Thoracic aorta (tissue), 2 donors: ENCODE measurements at places on chromosomes 3 and 15. TPM values are rescaled to one million over a fixed set of nuclear protein-coding genes. Genes with fewer than 3 reads are reported as not detected.

DNA sequence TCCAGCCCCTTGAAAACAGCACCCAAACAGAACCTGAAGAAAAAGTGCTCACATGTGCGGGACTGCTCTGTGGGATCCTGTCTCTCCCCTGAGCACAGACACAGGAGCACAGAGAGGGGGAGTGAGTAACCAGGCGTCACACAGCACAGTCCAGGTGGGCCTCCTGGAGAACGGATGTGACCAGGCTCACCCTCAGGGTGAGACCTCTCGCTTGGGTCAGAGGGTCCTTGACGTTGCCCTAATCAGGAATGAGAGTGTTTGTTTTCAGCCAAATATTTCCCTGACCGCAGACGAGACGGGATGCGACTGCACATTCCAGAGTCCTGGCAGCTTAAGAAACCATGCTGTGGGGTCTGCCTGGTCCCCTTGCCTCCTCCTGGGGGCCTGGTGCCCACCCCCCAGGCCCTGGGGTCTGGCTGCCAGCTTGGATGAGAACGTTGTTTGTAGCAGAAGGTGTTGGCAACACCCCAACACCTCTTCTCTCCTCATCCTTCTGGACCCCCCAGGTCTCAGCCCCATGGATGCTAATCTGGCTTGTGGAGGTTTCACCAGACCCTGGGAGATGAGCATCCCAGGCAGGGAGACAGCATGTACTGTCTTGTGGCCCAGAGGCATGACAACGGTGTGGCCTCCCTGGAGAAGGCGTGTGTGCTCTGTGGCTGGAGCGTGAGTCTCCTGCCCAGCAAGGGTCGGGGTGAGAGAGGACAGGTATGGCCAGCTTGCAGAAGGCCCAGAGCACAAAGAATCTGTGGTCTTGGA is 42.1 kb upstream of the SLC6A6 start:
- no peak for DNase-seq
- no peaks in the 10 kb centered on the region for H3K36me3 ChIP-seq
- no peak overlapping the region for H3K4me3 ChIP-seq
- H3K27me3 ChIP-seq, result no peaks in the 10 kb centered on the region
- H3K4me1 ChIP-seq, result no peaks in the 10 kb centered on the region
- H3K27ac ChIP-seq, result no peak overlapping the region

The ITGB5 gene
- total RNA-seq, result 576 TPM

DNA sequence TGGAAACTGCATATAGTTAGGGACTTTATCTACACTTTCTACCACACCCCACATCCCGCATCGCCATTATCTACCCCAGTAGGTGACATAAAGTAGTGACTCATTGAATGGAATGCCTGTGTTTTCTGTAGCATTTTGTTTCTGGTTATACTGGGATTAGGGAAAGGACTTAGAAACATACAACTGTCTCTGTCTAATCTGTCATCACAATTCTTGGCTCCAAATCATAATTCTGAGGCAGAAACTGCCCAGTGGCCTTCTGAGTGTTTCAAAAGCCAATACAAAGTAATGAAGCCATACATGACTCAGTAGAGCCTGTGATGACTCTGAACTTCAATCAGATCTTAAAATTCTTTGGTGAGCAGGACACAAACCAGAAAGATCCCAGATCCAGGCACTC is 115.7 kb upstream of the CHRM5 start:
- H3K4me3 ChIP-seq, result no peak overlapping the region
- DNase-seq, result no peak
- H3K27ac ChIP-seq, result no peak overlapping the region

DNA sequence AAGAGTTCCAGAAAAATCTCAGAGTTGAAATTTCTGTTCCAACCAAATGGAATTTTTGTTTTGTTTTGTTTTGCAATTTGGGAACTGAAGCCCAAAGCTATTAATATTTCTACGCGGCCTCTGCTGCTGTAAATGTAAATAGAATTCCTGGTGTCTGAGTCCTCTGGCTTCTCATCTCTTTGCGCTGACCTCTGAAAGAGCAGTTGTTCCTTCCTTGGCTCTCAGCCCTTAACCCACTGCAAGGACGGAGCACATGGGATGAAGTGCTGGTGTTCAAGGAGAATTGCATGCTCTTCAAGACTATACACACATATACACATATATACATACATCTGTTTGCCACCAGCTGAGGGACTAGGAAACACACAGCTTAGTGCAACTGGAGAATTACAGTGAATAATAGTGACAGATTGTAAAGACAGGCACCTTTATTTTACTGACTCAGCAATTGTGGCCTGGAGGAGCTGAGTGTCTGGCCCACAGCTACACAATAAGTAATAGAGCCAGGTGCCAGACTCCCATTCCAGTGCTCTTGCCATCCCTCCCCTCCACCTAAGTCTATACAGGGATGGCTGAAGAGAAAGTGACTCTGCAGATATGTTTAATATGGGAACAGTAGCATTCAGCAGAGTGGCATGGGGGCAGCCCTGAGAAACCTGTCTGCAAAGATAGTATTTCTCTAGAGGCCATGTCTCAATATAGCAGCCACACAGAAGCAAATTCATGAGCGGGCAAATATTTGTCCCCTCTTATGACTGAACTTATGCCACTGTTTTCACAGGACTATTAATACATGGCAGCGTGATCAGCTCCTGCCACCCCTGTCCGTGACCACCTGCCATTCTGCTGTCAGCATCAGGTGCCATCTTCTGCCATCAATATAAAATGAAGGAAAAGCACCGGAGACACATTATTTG is 42.3 kb downstream of the NEK10 start:
- H3K27ac ChIP-seq, result no peak overlapping the region
- H3K36me3 ChIP-seq, result no peaks in the 10 kb centered on the region
- no peaks in the 10 kb centered on the region for H3K27me3 ChIP-seq
- no peak overlapping the region for H3K4me3 ChIP-seq
- DNase-seq, result no peak

The STRIT1 gene
- total RNA-seq, result not detected

- no peaks in the 10 kb centered on the region for H3K27me3 ChIP-seq
- no peak for DNase-seq
- peak overlapping the region; percentile 83 for H3K27ac ChIP-seq
- peaks cover 65% of the 10 kb centered on the region for H3K4me1 ChIP-seq
These were observed 41.0 kb downstream of the MBNL1 start for GRCh38 chr3:152309535-152310307.

DNA sequence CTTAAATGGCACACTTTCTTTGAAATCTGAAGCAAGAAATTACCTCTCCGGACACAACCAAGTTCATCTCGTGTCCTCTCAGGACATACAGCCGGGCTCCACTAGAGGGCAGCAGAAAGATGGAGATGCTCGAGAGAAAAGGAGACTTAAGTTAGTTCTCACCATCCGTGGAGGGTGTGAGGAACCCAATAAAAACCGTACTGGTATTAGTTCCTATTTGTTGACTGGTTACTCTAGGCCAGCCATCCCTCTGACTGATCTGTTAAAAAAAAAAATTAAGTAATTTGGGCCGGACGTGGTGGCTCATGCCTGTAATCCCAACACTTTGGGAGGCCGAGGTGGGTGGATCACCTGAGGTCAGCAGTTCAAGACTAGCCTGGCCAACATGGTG is 7.9 kb upstream of the CYP11A1 start:
- H3K27ac ChIP-seq, result no peak overlapping the region
- DNase-seq, result peak; percentile 44
- no peak overlapping the region for H3K4me3 ChIP-seq
- H3K4me1 ChIP-seq, result peaks cover 9% of the 10 kb centered on the region
- no peaks in the 10 kb centered on the region for H3K36me3 ChIP-seq

The DPPA2 gene
- total RNA-seq, result not detected

The SNTN gene
- total RNA-seq, result not detected

The PPM1L gene
- total RNA-seq, result 13.3 TPM

DNA sequence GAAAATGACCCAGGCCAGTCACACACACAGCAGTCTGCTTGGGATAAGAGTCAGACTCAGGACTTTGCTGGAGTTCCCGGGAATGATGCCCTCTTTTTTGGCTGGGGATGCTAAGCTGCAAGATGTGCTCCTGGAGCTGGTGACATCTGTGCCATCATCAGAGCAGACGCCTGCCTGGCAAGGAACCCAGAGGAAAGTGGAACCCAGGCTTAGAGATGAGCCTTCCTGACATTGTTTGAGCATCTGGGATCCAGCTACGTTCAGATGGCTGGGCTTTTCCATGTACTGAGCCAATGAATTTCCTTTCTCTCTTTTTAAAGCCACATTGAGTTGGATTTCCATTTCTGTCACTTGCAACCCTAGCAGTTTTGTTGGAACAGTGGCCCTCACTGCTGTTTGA is 53.3 kb downstream of the EBLN2 start:
- peaks cover 3% of the 10 kb centered on the region for H3K4me1 ChIP-seq
- no peak for DNase-seq
- H3K4me3 ChIP-seq, result no peak overlapping the region
- H3K36me3 ChIP-seq, result no peaks in the 10 kb centered on the region
- no peaks in the 10 kb centered on the region for H3K27me3 ChIP-seq

- peak overlapping the region; percentile 66 for H3K4me3 ChIP-seq
- H3K4me1 ChIP-seq, result peaks cover 11% of the 10 kb centered on the region
- H3K27ac ChIP-seq, result no peak overlapping the region
These were observed 1.5 kb downstream of the SLITRK3 start for GRCh38 chr3:165194511-165195240.

The IQCF5 gene
- total RNA-seq, result not detected

DNA sequence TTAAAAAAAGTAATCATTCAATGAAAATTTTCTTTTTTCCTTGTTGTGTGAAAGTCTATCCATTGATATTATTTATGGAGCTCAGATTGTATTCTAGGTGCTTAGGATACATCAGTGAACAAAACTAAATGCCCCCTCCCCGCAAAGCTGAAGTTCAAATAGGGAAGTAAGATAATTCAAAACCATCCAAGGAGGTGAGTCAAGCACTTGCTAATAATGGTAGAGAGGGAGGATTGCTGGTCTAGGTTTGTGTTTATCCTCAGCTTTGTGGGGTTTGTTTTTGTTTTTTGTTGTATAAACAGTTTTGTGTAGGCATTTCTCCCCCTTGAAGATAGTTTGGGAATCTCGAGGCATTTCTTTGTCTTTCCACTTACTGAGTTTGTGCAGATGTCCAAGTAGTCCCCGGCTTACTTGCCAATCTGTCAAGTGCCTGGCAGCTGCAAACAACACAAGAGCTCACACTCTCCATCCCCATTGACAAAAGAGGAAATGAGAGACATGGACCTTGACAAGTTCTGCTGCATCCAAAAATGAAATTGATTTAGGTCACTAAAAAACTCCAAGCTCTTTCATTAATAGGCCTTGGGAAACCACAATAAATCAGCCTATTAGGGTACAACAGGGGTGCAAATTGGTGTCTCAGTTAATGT is 575.8 kb upstream of the TBL1XR1 start:
- H3K27ac ChIP-seq, result peak overlapping the region; percentile 75
- H3K36me3 ChIP-seq, result no peaks in the 10 kb centered on the region
- DNase-seq, result no peak
- peaks cover 31% of the 10 kb centered on the region for H3K4me1 ChIP-seq

GRCh38 chr3:184211718-184212117 is 17.7 kb upstream of the VWA5B2 start:
- no peak overlapping the region for H3K4me3 ChIP-seq
- H3K27me3 ChIP-seq, result no peaks in the 10 kb centered on the region
- H3K4me1 ChIP-seq, result no peaks in the 10 kb centered on the region
- H3K36me3 ChIP-seq, result no peaks in the 10 kb centered on the region

DNA sequence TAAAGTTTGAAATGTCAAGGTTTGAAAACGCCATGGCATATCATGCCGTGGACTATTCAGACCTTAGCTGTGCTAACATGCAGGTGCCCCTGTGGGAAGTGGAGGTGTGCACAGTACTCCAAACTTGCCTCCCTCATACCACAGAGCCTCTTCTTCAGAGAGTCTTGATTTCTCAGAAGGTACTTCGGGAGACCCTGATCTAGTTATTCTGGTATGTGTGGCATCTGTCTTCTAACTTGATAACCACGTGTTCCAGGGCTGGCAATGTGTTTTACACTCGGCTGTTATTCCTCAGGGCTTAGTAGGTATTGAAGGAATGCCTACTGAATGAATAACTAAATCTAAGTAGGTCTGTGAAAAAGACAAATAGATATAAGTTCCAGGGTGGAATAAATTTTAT is 309.9 kb downstream of the CLSTN2 start:
- no peak overlapping the region for H3K27ac ChIP-seq
- DNase-seq, result no peak
- peaks cover 35% of the 10 kb centered on the region for H3K4me1 ChIP-seq
- H3K27me3 ChIP-seq, result no peaks in the 10 kb centered on the region
- no peak overlapping the region for H3K4me3 ChIP-seq

The NLGN1 gene
- 17.8 TPM for total RNA-seq

The KAT2B gene
- total RNA-seq, result 72.8 TPM

GRCh38 chr15:34055868-34056595 is 17.0 kb upstream of the AVEN start:
- H3K36me3 ChIP-seq, result no peaks in the 10 kb centered on the region
- DNase-seq, result no peak
- no peaks in the 10 kb centered on the region for H3K27me3 ChIP-seq
- H3K4me3 ChIP-seq, result peak overlapping the region; percentile 8

DNA sequence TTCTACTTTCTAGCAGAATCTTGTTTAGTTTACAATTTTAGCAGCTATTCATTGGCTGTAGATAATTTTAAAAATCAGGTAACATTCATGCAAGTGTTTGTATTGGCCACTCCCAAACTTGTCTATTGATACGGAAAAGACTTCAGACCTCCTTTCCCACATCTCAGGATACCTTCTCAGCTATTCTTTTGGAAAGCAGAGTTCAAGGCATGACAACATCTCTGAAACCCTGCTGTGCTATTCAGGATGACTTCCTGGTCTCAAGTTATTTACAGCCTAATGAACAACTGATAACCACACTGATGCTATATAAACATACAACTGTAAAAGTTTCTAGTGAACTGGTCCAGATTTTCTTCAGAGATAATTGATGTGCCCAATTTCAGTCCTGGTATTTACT is 55.8 kb downstream of the DZIP3 start:
- H3K4me3 ChIP-seq, result no peak overlapping the region
- peaks cover 5% of the 10 kb centered on the region for H3K36me3 ChIP-seq
- H3K27ac ChIP-seq, result no peak overlapping the region
- DNase-seq, result no peak
- no peaks in the 10 kb centered on the region for H3K4me1 ChIP-seq

GRCh38 chr3:188518416-188518815 is 364.5 kb downstream of the LPP start:
- H3K4me3 ChIP-seq, result no peak overlapping the region
- no peak for DNase-seq
- no peaks in the 10 kb centered on the region for H3K27me3 ChIP-seq
- H3K4me1 ChIP-seq, result peaks cover 34% of the 10 kb centered on the region

DNA sequence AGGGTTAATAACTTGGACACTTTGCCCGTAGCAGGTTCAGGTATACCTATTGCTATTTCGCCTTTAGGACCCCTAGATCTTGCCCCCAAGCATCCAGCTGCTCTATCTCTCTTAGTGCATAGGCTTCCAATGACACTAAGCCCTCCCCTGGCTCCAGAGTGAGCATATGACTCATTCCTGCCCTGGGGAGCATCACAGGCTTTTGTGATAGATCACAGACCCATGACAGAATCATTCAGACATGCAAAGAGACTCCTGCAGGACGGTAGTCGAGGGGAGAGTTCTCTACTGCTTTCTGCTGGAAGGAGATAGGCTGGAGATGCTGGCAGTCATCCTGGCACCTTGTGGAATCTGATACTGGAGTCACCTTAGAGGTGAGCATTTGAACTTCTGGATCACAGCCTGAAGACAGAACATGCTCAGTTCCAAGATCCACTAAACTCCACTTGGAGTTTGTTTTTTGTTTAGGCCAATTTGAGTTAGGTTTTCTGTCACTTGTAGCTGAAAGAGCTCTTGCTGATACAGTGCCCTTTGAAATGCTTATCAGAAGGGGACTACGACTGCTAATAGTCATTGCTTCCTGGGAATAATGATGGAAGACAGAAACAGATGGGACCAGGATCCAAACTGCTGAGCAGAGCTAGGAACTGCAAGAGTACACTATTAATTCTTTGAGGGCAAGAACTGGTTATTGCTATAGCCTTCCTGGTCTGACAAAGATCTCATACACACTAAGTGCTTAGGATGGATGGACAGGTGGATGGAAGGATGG is 11.0 kb downstream of the LYSMD2 start:
- no peak overlapping the region for H3K4me3 ChIP-seq
- H3K36me3 ChIP-seq, result peaks cover 5% of the 10 kb centered on the region
- peaks cover 24% of the 10 kb centered on the region for H3K4me1 ChIP-seq
- DNase-seq, result no peak
- no peaks in the 10 kb centered on the region for H3K27me3 ChIP-seq
